ENCODE measurements at places on chromosomes 3 and 15.

- DNase-seq: no peak
Observed at GRCh38 chr3:49133226-49133951, 539 bp upstream of the LAMB2 start.

- DNase-seq: no peak
Observed at GRCh38 chr15:39419651-39420050, 161.2 kb upstream of the THBS1 start.

- no peak for DNase-seq
Observed at GRCh38 chr15:90930861-90931574, 1.3 kb downstream of the HDDC3 start.

DNA sequence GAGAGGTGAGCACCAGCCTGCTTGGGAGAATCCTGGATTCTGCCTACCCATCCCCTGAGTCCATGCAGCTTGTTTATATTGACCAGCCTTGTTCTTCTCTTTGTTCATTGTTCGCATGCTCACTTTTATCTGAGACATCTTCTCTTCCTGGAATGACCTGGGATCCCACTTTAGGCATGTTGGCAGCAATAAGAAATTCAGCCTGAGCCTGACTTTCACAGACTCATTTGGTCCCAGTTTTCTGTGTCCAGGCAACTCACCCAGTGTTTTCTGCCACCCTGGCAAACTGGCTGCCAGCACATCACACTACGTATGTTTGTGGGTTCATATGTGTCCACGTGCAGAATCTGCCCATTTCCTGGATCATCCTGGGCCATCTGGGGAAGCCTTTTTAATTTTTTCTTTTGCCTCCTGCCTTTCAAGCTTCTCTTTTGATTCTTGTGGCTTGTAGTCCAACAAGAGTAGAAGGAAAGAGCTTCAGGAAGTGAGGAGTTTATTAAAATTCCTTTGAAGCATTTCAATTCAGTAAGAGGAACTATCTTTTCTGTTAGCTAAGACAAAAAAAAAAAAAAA is 199.9 kb downstream of the FNDC3B start:
- DNase-seq: no peak

DNA sequence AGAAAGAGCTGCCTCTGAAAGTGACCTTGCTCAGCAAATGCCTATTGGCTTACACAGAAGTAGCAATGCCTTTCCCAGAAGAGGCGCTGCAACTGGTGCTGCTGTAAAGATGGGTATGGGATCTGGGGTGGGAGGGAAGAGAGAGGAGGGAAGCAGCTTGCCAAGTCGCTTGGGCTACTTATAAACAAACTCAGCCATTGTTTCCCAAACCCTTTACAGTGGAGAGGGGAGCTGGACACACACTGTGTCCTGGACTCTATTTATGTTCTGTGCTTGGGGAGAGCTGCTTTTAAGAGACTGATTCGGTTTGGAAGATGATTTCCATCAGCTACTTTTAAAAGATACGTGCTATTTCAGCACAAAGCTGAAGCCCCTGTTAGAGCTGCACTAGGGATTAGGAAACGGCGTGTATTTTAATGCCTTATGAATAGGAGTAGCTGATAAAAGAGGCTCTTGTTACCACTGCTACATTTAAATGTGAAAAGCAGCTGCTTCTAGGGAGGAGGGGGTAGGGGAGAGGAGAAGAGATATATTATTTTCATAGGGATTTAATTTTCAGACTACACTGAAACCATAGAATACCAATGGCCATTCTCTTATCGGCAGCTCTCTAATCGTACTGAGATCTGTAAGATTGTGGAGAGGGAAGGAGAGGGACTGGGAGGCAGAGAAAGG is 440.6 kb downstream of the MCTP2 start:
- DNase-seq: no peak

Measured in stimulated activated CD4-positive, alpha-beta T cell treated with anti-CD3 and anti-CD28 coated beads, Interleukin-2, amount 100 ng/mL, for 4 hours (primary cell).